MG63 (cell line): ENCODE measurements at places on chromosomes 3 and 15.
A peak's percentile ranks its signal among the peaks of the same experiment; 100 is the strongest.

DNA sequence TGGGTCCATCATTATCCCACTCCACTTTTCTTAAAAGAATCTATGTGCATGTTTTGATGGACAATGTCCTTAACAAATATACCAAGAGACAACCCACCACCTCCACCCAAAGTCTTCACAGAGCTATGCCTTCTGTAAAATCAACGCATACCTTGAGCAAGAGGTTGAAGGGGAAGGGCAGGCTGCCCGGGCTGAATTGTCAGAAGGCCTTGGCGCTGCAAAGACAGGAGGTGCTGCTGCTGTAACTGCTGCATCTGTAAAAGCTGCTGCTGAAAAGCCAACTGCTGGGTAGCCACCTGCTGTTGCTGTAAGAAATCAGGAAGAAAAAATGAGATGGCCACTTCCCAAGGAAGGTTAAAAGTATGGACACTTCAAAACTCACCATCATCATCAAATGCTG, 536.7 kb downstream of the FOXP1 start:
- no peak for DNase-seq

GRCh38 chr3:192444096-192444790, 283.1 kb downstream of the FGF12 start:
- peak; percentile 51 for DNase-seq

DNA sequence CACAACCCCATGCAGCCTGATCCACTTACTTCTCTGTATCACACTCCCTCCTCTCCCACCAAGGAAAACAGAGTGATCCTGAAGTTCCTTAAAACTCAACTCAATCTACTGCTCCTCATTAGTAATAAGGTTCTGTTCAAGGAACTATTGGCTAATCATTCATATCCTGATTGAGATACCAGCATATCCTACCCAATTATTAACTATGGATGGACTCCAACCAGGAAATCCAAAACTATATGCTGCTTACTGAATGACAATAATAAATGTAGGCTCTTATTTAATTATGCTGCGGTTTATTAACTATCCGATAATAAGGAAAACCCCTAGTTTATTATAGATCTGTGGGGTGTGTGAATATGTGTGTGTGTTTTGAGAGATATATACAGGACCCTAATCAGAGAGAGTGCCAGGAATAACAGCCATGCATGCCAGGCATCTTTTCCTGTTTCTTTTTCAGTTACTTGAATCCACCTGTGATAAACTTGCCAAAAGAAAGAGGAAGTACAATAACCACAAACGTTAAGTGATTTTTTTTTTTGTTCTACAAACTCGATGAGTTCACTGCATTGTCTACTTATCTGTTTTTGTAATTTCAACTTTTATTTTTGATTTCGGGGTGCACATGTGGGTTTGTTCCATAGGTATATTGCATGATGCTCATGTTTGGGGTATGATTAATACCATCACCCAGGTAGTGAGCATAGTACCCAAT, 1031.7 kb upstream of the CFAP20DC start:
- DNase-seq: no peak

DNA sequence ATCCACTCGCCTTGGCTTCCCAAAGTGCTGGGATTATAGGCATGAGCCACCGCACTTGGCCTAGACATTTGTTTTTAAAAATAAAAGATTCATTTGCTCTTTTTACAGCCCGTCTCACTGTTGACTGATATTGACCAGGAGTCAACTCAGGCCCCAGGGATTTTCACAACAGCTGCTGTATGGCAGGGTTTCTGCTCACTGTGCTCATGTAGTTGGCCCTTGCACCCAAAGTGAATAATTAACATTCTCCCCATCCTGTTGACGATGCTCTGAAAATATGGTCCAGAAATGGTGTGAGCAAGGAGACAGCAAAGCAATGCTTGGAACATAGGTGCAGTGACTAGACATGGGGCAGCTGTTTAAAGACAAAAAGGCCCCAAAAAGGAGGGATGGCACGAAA, 2.9 kb upstream of the CCR5 start:
- DNase-seq: no peak

- peak; percentile 3 for DNase-seq
These were observed 644.7 kb downstream of the OTOL1 start for GRCh38 chr3:162141272-162141791.

DNA sequence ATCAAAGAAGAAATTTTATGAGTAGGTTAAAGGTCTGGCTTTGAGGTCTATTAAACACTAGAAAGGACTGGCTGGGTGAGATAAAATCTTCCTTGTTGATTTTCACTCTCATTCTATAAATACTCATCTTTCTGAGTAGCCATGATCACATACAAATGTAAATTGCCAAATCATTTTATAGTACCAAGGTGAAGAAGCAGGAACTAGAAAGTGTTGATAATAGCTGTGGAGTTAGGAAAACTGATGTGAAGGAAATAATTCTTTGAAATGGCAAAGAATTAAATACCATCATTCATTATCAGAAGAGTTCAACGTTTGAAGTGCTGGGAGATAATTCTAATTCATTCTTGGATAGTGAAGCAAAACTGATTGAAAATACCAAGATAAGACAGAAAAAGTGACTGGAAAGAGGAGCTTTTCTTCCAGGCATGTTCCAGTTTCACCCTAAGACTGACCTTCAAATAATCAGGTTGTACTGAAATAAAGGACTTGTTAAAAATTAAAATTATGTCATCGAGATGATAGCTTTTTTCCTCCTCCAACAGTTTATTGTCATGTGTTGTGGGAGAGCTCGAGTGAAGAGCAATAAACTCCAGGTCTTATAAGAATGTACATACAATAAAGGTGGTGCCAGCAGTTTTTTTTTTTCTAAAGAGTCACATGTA, 17.4 kb downstream of the THBS1 start:
- no peak for DNase-seq

DNA sequence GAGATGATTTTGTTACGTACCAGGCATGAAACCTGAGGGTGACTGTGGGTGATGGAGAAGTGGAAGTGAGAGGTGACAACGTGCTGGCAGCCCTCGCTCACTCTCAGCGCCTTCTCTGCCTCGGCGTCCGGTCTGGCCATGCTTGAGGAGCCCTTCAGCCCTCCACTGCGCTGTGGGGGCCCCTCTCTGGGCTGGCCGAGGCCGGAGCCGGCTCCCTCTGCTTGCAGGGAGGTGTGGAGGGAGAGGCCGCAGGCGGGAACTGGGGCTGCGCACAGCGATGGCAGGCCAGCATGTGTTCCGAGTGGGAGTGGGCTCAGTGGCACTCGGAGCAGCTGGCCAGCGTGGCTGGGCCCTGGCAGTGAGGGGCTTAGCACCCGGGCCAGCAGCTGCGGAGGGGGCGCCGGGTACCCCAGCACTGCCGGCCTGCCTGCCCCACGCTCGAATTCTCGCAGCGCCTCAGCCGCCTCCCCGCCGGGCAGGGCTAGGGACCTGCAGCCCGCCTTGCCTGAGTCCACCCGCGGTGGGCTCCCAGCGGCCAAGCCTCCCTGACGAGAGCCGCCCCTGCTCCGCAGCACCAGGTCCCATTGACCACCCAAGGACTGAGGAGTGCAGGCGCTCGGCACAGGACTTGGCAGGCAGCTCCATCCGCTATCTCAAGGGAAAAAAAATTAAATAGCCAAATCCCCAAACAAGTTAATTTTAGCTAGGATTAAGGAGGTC, 29.7 kb upstream of the MYRIP start:
- no peak for DNase-seq

DNA sequence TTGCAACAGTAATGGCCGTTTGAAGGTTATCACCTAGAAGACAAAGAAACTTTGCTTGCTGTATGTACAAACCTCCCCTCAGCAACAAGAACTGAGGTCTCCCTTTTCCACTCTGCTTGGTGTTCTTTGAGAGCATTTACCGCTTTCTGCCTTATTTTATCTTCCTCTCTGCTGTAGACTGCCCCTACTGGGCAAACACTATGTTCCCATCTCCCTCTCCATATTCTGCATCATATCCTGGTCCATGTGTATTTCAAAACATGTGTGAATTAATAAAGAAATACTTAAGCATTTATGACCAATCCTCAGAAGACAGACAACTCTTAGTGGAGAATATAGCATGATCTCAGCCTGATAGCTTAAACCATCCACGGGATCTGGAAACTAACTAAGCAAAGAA, 64.4 kb downstream of the ATP13A5 start:
- DNase-seq: no peak

GRCh38 chr15:88917760-88918159, 4.6 kb upstream of the MFGE8 start:
- DNase-seq: no peak

DNA sequence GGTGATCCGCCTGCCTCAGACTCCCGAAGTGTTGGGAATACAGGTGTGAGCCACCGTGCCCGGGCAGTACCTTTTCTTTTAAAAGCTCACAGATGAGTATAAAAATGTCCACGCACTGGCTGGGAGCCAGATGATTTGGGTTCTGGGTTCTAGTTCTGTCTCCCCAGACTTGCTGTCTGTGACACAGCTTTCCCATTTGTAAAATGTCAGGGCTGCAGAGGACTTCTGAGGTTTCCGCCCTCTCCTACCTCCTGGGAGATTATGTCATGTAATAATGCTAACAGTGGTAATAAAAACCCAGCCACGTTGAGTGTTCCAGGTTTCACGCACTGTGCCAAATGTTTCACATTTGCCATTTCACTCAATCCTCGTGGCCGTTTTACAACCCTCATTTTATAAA, 1.3 kb upstream of the PPP4R2 start:
- no peak for DNase-seq

DNA sequence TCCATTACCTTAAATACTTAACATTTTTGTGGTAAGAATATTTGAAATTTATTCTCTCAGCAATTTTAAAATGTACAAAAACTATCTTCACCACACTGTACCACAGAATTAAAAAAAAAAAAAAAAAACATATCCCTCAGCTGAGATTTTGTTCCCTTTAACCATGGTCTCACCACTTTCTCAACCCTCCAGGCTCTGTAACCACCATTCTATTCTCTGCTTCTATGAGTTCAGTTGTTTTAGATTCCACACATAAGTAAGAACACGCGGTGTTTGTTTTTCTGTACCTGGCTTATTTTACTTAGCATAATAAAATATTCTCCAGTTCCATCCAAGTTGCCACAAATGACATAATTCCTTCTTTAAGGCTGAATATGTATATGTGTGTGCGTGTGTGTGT, 41.5 kb downstream of the CSNK1G1 start:
- DNase-seq: no peak

DNA sequence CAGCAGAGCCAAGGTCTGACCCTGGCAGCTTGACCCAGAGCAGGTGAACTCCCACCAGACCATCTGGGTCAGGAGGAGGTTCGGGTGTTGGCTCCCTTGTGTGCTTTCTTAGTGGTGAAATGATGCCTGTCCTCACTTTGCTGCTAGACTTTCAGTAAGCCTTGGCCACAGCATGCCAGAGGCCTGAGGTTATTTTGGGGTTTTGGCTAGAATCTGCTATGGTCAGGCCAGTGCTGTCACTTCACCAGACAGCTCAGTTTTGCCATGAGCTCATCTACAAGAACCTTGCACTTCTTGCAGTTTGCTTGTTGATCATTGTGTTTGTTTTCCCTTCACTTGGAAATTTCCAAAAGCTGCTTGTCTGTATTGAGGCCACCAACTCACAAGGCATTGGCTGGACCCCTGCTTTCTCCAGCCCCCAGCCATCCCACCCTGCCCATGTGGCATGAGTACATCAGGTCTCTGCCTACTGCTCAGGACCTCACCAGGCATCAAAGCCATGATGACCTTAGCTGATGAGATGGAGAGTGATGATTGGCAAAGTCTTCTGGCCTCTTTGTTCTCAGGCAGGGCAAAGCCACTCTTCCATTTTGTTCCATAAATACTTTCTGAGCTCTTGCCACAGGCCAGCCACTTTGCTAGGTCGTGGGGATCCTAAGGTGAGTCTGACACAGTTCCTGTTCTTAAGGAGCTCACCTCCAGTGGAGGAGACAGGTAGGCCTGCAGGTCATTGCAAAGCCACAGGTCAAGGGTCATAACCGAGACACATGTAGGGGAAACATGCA, 122.6 kb downstream of the ARNT2 start:
- DNase-seq: no peak

GRCh38 chr3:133895208-133896001, at the start of gene RAB6B:
Gene RAB6B (minus strand): TSS chr3:133895882. CDS start chr3:133895466, 416 bp downstream.
- DNase-seq: peak; percentile 78

- no peak for DNase-seq
These were observed 16.3 kb downstream of the SV2B start for GRCh38 chr15:91116113-91117067.

- DNase-seq: no peak
These were observed 3.7 kb downstream of the WNT5A start for GRCh38 chr3:55483196-55484095.

GRCh38 chr15:95169541-95170459, 938.4 kb downstream of the MCTP2 start:
- no peak for DNase-seq

- peak; percentile 91 for DNase-seq
These were observed 5.6 kb upstream of the MFGE8 start for GRCh38 chr15:88918738-88919137.

- DNase-seq: no peak
These were observed 232.8 kb upstream of the NR2F2 start for GRCh38 chr15:96097661-96098060.

GRCh38 chr3:14602006-14602803, 49.4 kb upstream of the CCDC174 start:
- no peak for DNase-seq

- DNase-seq: no peak
These were observed 41.4 kb upstream of the LMCD1 start for GRCh38 chr3:8460050-8460708.

DNA sequence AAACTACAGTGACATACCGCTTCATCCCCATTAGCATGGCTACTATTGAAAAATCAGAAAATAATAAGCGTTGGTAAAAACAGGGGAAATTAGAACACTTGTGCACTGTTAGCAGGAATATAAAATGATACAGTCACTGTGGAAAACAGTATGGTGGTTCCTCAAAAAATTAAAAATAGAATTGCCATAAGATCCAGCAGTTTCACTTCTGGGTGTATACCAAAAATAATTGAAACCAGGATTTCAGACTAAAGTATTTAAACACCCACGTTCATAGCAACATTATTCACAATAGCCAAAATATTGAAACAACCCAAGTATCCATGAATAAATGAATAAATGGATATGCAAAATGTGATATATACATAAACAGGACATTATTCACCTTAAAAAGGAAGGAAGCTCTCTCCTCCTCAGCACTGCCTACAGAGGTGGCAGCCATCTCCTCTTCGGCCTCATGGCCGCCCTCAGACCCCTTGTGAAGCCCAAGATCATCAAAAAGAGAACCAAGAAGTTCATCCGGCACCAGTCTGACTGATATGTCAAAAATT, 34.1 kb downstream of the NGLY1 start:
- no peak for DNase-seq

- peak; percentile 52 for DNase-seq
These were observed at the start of gene LINGO1 for GRCh38 chr15:77632534-77633133. Gene LINGO1 (minus strand): TSS chr15:77632912. CDS start chr15:77632315, 597 bp downstream.

- DNase-seq: no peak
These were observed 21.7 kb upstream of the EPHB3 start for GRCh38 chr3:184539801-184540435.
